Activated naive CD4-positive, alpha-beta T cell treated with anti-CD3 and anti-CD28 coated beads, Interleukin-2, amount 10 ng/mL, durations not matched to agents 5 hours and 36 hours (primary cell): ENCODE measurements at places on chromosomes 6 and 20. TPM values are rescaled to one million over a fixed set of nuclear protein-coding genes. Genes with fewer than 3 reads are reported as not detected.

Gene RAB23
- total RNA-seq = 3.6 TPM

Gene SPATA25
- total RNA-seq = 0.96 TPM

Gene HLA-DQB2
- not detected for total RNA-seq

Gene PPP1R18
- 247 TPM for total RNA-seq

Gene SRMS
- total RNA-seq = not detected

Gene CDSN
- total RNA-seq = not detected

Gene COL20A1
- not detected for total RNA-seq

Gene HLA-DOA
- total RNA-seq = 2.9 TPM

Gene FOXP4
- 12.2 TPM for total RNA-seq

Gene PPIL6
- not detected for total RNA-seq

Gene SLA2
- 65.9 TPM for total RNA-seq

Gene KIF25
- total RNA-seq = not detected

Gene RSPH4A
- total RNA-seq = 0.23 TPM

Gene ZNF512B
- 24.6 TPM for total RNA-seq

Gene PHACTR3
- not detected for total RNA-seq

Gene PDYN
- total RNA-seq = not detected

Gene NTSR1
- total RNA-seq = 0.10 TPM

Gene ECI2
- total RNA-seq = 23.8 TPM
